ENCODE measurements at places on chromosomes 5 and 9.

GRCh38 chr9:18907927-18908625 is 124.9 kb downstream of the SAXO1 start:
- DNase-seq: no peak

GRCh38 chr9:16421532-16421931 is 448.9 kb downstream of the BNC2 start:
- DNase-seq: no peak

DNA sequence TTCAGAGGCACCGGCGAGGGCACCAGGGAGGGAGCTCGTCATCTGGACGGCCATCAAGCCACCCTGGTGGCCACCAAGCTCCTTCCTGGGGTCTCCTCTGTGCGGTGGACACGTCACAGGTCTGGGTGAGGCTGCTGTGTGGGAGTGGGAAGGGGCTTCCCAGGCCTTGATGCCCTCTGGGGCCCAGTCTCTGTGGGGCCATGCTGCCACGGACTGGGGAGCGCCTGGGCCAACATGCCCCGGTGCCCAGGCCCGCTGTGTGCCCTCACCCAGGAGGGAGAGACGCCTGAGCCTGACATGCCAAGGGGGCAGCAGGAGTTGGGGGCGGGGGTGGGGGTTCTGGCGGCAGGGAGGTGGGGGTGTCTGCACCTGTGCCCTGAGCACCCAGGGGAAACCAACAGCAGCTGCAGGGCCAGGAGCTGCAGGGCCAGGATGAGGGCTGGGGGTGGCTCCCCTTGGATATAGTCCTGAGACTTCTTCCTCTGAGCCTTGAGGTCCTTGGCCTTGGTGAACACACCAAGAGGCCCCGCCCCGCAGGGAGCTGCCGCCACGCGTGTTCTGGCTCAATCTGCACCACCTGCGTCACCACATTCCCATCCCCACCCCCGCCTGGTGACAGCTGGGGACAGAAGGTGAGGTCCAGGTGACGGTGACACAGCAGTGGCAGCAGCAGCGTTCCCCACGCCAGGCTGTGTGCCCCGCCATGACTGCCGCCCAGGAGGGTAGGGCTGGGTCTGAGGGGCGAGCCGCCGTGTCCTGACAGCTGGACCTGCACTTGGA is 15.3 kb upstream of the SEC16A start:
- DNase-seq: no peak

DNA sequence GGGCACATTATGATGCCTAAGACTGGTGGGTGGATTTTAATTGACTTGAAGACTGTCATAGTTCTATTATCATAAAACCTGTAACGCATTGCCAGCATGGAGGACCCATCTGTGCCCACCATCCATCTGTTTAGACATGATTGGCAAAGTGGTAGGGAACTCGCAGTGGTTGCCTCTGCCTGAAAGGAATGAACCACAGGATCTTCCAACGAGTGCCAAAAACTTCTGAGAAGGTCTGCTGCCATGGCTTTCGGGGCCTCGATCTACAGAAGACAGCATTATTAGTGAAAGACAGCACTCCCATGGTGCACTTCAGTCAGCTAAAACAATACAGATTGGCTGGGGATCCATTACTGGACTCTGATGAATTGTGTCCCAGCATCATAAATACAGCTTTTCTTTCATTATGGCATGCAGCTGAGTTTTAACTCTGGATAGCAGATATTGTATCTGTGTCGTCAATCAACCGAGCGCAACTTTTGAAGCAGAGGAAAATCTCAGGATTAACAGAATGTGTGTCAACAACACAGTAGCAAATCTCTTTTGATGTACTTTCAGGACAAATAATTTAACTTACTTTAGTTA is 74.3 kb downstream of the ZDHHC21 start:
- DNase-seq: no peak

DNA sequence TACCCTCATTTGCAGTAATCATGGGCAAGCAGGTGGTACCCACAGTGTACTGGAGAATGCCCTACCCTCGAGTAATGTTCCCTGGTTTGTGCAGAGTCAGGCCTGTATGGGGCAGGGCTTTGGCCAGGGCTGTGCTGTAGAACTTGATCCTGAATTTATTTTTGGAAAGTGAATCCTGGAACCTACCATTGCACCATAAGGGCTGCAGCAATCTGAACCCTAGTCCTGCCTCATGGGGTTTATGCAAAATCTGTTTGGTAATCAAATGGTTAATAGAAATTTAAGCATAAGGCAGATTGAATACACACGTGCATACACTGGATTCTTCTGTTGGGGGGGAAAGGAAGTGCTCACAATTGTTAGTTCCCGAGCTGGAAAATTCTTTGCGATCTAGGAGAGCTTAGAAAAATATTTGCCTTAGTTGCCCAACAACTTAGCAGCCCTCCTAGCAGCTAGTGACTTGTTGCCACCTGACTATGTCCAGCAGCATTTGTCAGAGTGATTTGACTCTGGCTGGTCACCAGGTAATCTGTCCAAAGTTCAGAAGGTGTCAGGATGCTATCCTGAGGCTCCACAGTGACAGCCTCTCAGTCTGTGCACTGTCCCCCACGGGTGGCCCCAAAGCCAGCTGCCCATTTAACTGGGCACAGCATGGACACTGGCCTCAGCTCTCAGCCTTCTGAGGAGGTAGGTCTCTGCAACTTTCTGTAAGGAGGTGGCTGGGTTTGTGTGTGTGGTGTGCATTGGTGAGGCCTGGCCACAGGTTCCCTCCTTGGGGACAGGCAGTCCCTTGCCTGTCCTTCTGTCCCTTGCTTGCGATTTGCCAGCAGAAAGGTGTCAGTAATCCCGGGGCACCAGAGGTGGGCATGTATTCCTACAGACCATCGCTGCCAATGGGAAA is 8.3 kb downstream of the MVB12B start:
- no peak for DNase-seq

GRCh38 chr9:32968101-32969011 is 33.1 kb downstream of the APTX start:
- DNase-seq: peak; percentile 63
